ENCODE measurements at places on chromosomes 1 and 21. TPM values are rescaled to one million over a fixed set of nuclear protein-coding genes. Genes with fewer than 3 reads are reported as not detected.

DNA sequence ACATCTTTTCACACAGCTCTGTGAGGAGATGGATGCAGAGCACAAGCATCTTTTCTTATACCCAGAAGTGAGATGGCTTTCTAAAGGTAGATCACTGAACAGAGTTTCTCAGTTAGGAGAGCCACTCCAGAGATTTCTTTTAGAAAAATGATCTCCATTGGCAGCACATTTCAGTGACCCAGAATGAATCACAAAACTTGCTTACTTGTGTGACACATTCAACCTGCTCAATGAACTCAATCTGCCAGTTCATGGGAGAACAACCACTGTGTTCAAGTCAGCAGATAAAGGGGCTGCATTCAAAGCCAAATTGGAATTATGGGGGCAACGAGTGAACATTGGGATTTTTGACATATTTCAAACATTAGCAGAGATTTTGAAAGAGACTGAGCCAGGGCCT lies 78.3 kb downstream of the UCHL5 start:
- no peaks in the 10 kb centered on the region for H3K4me1 ChIP-seq
- no peak for DNase-seq
- no peak overlapping the region for H3K27ac ChIP-seq
- no peaks in the 10 kb centered on the region for H3K27me3 ChIP-seq
- no peaks in the 10 kb centered on the region for H3K36me3 ChIP-seq

DNA sequence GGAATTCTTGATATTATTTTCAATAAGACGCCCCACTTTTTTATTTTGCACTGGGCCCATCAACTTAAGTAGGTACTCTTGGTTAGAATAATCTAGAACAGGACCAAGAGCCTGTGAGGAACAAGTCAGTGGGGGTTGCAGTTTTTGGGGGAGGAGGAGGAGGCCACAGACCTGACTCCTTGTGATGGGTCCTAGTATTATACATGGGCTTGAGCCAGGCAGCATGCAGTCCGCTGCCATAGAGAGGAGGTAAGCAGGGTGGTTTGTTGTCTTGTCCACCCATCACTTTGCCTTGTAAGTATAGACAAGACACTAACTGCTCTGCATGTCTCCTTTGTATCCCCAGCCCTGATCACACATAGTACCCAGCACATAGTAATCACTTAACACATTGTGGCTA lies 24.5 kb downstream of the ROR1 start:
- H3K27me3 ChIP-seq, result no peaks in the 10 kb centered on the region
- no peak for DNase-seq
- no peaks in the 10 kb centered on the region for H3K36me3 ChIP-seq
- no peak overlapping the region for H3K4me3 ChIP-seq
- H3K27ac ChIP-seq, result no peak overlapping the region

DNA sequence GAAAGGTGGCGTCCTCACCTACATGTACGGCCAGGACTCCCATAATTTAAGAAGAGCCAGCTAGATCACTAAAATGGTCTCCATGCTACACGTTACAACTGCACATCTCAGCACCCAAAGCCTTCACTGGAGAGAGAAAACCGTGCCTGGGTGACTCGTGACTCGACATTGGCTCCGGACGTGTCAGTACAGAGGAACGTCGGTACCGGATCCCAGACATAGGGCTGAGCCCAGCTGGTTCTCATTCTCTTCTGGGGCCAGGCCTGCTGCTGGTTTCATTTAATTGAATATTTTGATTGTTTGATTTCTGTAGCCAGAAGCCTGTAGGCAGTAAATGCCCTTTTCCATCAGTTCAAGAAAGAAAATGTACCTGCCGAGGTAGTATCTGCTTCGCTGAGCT lies 93.1 kb downstream of the HHIPL2 start:
- H3K27me3 ChIP-seq, result no peaks in the 10 kb centered on the region
- H3K4me3 ChIP-seq, result no peak overlapping the region
- H3K4me1 ChIP-seq, result no peaks in the 10 kb centered on the region

- no peak overlapping the region for H3K4me3 ChIP-seq
- no peaks in the 10 kb centered on the region for H3K27me3 ChIP-seq
- H3K4me1 ChIP-seq, result no peaks in the 10 kb centered on the region
- DNase-seq, result no peak
- H3K36me3 ChIP-seq, result no peaks in the 10 kb centered on the region
These were observed 24.5 kb downstream of the RAB7B start for GRCh38 chr1:205978676-205979075.

GRCh38 chr1:18233176-18233864 lies 125.7 kb downstream of the IGSF21 start:
- H3K4me1 ChIP-seq, result no peaks in the 10 kb centered on the region
- no peak overlapping the region for H3K4me3 ChIP-seq
- no peak for DNase-seq

DNA sequence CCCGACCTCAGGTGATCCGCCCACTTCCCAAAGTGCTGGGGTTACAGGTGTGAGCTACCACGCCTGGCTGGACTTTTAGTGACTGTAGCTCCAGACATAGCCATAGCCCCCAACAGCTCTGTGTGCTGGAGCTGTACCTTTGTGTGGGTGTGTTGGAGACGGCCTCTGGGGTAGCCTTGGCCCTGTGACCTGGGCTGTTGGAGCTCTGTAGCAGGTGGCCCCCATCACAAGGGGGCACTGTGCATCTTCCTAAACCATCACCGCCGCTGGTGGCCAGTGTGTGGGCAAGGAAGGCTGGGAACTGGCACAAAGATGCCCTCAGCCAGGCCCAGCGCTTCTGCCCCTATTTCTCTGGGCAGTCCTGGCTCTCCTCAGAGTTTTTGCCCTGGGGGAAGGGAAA lies 38.4 kb upstream of the FOXO6 start:
- H3K27ac ChIP-seq, result no peak overlapping the region
- H3K27me3 ChIP-seq, result no peaks in the 10 kb centered on the region
- no peak overlapping the region for H3K4me3 ChIP-seq
- DNase-seq, result no peak

DNA sequence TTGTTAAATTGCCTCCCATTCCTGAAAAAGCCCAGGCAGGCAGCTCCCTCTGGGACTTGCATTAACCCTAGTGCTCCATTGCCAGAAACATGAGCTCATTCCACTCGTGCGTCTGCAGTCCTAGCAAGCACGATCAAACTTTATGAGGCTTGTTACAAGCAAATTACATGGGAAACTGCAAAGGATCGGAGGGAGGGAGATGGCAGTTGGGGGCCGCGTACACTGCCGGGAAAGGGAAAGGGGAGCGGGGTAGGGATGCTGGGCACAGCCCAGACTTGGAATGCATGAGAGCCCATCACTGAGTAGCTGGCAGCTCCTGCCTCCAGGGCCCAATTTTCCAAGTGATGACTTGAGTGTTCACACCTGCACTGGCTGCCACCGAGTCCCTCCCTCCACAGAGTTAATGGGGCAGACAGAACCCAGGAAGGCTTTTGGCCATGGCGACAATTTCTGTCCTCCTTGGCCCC lies 169.9 kb downstream of the BRINP2 start:
- H3K4me1 ChIP-seq, result no peaks in the 10 kb centered on the region
- H3K4me3 ChIP-seq, result no peak overlapping the region
- H3K36me3 ChIP-seq, result no peaks in the 10 kb centered on the region
- no peaks in the 10 kb centered on the region for H3K27me3 ChIP-seq

The PINK1 gene
- 55.6 TPM for total RNA-seq

The NUP210L gene
- 0.21 TPM for total RNA-seq

- no peaks in the 10 kb centered on the region for H3K27me3 ChIP-seq
- no peaks in the 10 kb centered on the region for H3K4me1 ChIP-seq
- no peak overlapping the region for H3K4me3 ChIP-seq
These were observed 13.5 kb downstream of the TMEM201 start for GRCh38 chr1:9601942-9602793.

Measured in uterus (tissue), 4 donors.